ENCODE measurements at places on chromosomes 6 and 20. TPM values are rescaled to one million over a fixed set of nuclear protein-coding genes. Genes with fewer than 3 reads are reported as not detected.

Gene LGSN
- total RNA-seq, result not detected

Gene DEFB132
- total RNA-seq, result not detected

Gene AIF1
- 32.6 TPM for total RNA-seq

Gene EGFL8
- total RNA-seq, result 20.7 TPM

Gene SDHAF4
- 7.9 TPM for total RNA-seq

Gene C6orf58
- total RNA-seq, result not detected

Gene PDYN
- not detected for total RNA-seq
